ENCODE measurements at places on chromosomes 4 and X.

- H3K4me3 ChIP-seq: no peak overlapping the region
- H3K36me3 ChIP-seq: no peaks in the 10 kb centered on the region
- H3K27me3 ChIP-seq: no peaks in the 10 kb centered on the region
- no peak overlapping the region for H3K27ac ChIP-seq
Measured at GRCh38 chr4:125551967-125552366, 237.2 kb downstream of the FAT4 start.

DNA sequence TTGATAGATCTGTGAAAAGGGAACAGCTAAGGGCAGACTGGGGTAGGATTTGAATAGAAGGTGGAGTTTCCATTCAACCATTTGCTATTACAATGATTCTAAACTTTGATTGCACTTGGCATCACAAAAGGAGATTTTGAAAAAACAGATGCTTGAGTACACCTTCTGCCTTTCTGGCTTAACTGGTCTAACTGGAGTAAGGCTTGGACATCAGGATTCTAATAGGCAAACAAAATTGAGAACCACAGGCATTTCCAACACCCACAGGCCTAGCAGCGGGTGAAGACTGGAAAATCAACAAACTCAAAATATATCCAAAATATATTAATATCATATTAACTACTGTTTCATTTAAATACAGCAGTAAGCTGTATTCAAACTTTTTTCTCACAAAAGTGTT is 1.9 kb upstream of the VEGFC start:
- H3K27ac ChIP-seq: no peak overlapping the region
- H3K4me1 ChIP-seq: peaks cover 3% of the 10 kb centered on the region
- H3K27me3 ChIP-seq: peaks cover 42% of the 10 kb centered on the region
- H3K36me3 ChIP-seq: no peaks in the 10 kb centered on the region
- DNase-seq: no peak

- no peaks in the 10 kb centered on the region for H3K4me1 ChIP-seq
- H3K36me3 ChIP-seq: no peaks in the 10 kb centered on the region
- H3K27ac ChIP-seq: no peak overlapping the region
- no peak for DNase-seq
- H3K4me3 ChIP-seq: no peak overlapping the region
Measured at GRCh38 chrX:41472231-41472815, 25.2 kb downstream of the NYX start.

DNA sequence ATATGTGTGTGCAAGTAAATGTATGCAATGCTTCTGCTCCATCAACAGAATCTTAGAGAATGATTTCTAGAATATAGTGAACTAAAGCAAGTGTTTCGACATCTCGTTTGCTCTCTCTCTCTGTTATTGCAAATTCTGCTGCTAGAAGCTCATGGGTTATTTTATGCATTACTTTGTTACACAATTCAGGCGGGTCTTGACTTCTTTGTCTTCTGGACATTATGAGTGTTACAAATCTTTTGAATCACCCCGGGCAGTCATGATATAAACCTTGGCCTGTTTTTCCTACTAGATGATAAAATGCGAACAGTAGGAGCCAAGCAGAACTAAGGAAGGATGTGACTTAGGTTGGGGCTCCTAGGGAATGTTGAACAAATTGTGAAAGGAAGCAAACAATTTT is 166.4 kb upstream of the SFRP2 start:
- no peak for DNase-seq
- no peaks in the 10 kb centered on the region for H3K36me3 ChIP-seq
- H3K27me3 ChIP-seq: peaks cover 9% of the 10 kb centered on the region
- peaks cover 4% of the 10 kb centered on the region for H3K4me1 ChIP-seq
- H3K4me3 ChIP-seq: no peak overlapping the region
- no peak overlapping the region for H3K27ac ChIP-seq

DNA sequence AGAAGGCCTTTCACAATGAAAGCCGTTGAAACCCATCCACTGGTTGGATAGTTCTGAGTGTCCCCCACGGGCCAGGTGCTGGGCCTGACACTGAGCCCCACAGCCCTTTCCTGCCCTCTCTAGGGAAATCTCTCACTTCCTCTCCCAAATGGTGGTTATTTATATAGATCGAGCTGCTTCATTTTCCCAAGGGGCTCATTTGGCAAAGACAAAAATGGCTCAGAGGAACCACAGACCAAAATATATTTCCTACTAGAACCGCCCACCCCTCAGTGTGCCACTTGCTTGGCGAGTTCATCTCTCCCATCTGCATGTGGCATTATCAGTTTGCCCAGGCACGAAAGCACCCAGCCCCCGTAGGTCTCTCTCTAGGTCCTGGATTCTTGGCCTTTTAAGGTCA is 53.3 kb upstream of the STIM2 start:
- no peak overlapping the region for H3K27ac ChIP-seq
- H3K27me3 ChIP-seq: no peaks in the 10 kb centered on the region
- DNase-seq: no peak

- no peak for DNase-seq
- no peaks in the 10 kb centered on the region for H3K27me3 ChIP-seq
- H3K4me1 ChIP-seq: peaks cover 17% of the 10 kb centered on the region
- H3K27ac ChIP-seq: no peak overlapping the region
- no peak overlapping the region for H3K4me3 ChIP-seq
- H3K36me3 ChIP-seq: no peaks in the 10 kb centered on the region
Measured at GRCh38 chr4:184344899-184345572, 127.4 kb upstream of the ENPP6 start.

- H3K4me3 ChIP-seq: no peak overlapping the region
- no peaks in the 10 kb centered on the region for H3K36me3 ChIP-seq
- no peaks in the 10 kb centered on the region for H3K27me3 ChIP-seq
- DNase-seq: no peak
Measured at GRCh38 chr4:188429965-188430364, 290.7 kb downstream of the TRIML1 start.

- no peak overlapping the region for H3K4me3 ChIP-seq
- H3K4me1 ChIP-seq: no peaks in the 10 kb centered on the region
- no peaks in the 10 kb centered on the region for H3K27me3 ChIP-seq
- H3K36me3 ChIP-seq: no peaks in the 10 kb centered on the region
Measured at GRCh38 chr4:91427171-91427570, 876.6 kb upstream of the GRID2 start.

GRCh38 chr4:113659127-113659526 is 102.4 kb downstream of the CAMK2D start:
- no peaks in the 10 kb centered on the region for H3K27me3 ChIP-seq
- H3K4me3 ChIP-seq: no peak overlapping the region
- peaks cover 30% of the 10 kb centered on the region for H3K36me3 ChIP-seq
- peaks cover 7% of the 10 kb centered on the region for H3K4me1 ChIP-seq
- no peak for DNase-seq

DNA sequence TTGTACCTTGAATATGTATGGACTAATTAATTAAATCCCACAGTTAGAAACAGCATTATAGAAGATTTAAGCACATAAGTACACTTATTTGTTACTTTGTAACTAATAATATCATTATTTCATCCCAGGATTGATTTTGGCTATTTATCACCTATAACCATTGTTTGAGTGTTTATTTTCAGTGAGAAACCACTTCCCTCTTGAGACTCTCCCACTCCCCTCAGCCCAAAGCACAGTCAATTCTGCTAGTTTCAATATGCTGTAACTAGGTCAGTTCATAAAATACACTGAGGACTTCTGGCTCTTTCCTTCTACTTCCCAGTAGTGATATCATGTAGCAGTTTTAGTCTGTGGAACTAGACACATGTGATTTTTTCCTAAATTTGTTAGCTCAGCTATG is 16.3 kb downstream of the OFD1 start:
- DNase-seq: no peak
- peaks cover 39% of the 10 kb centered on the region for H3K4me1 ChIP-seq

- DNase-seq: no peak
- no peak overlapping the region for H3K4me3 ChIP-seq
- H3K4me1 ChIP-seq: no peaks in the 10 kb centered on the region
- no peak overlapping the region for H3K27ac ChIP-seq
- H3K36me3 ChIP-seq: no peaks in the 10 kb centered on the region
Measured at GRCh38 chr4:144580430-144580829, 65.5 kb upstream of the HHIP start.

DNA sequence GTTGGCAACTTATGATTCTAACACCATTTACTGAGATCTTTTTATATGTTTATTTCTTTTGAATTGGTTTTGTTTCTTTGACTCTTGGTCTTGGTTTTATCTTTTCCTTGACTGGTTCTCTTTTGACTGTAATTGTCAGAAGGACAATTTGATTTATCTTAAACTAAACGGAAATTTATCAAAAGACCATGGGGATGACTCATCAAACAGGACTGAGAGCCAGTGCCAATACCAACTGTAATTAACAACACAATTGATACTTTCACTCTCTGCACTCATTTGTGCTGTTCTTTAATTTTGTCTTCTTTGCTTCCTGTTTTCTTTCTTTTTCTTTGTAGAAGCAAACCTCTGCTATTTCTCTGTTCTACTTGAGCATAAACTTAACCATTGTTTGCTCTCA is 776.8 kb downstream of the CCSER1 start:
- no peaks in the 10 kb centered on the region for H3K36me3 ChIP-seq
- no peak overlapping the region for H3K27ac ChIP-seq
- DNase-seq: no peak
- H3K27me3 ChIP-seq: no peaks in the 10 kb centered on the region
- H3K4me1 ChIP-seq: no peaks in the 10 kb centered on the region

GRCh38 chr4:136823020-136823419 is 709.3 kb downstream of the PCDH18 start:
- no peaks in the 10 kb centered on the region for H3K36me3 ChIP-seq
- no peaks in the 10 kb centered on the region for H3K4me1 ChIP-seq
- no peak overlapping the region for H3K27ac ChIP-seq
- no peak overlapping the region for H3K4me3 ChIP-seq
- no peaks in the 10 kb centered on the region for H3K27me3 ChIP-seq
- no peak for DNase-seq

DNA sequence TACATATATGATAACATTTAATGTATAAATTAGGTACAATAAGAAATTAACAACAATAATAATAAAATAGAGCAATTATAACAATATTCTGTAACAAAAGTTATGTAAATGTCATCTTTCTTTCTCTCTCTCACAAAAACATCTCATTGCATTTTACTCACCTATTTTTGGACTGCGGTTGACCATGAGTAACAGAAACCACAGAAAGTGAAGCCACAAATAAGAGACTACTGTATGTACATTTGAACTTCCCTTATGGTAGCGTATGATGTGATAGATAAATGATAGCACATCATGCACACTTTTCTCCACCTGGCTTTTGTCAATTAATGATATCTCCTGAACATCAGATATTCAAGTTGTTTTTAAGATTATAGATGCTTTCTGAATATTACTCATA is 80.5 kb downstream of the HNRNPD start:
- peak; percentile 67 for DNase-seq
- H3K36me3 ChIP-seq: peaks cover 4% of the 10 kb centered on the region

DNA sequence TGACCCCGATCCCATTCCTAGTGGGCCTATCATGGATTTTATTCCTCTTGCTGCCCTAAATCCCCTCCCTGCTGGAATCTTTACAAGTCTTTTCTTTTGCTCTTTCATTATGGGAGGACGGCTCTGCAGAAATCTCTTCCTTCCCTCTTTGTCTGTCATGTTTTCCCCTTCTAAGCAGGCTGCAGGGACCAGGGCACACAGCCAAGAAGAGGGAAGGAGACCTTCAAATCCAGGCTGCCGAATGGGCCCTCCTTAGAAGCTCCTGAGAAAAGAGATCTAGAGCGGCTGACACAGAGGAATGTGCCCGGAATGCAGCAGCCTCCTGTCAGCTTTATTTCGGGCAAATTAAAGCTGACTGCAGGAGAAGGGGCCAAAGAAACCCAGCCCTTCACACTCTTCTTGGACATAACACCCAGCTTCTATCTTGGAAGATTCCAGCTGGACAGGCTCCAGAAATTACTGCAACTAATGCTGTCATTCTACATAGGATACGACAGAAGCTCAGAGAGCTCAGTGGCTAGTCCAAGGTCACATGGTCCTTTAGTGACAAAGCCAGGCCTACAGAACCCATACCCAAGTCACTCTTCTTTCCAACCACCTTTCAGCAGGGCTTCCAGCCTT is 187.8 kb upstream of the NHS start:
- H3K27ac ChIP-seq: no peak overlapping the region
- DNase-seq: no peak
- no peak overlapping the region for H3K4me3 ChIP-seq
- H3K4me1 ChIP-seq: no peaks in the 10 kb centered on the region
- H3K36me3 ChIP-seq: no peaks in the 10 kb centered on the region
- no peaks in the 10 kb centered on the region for H3K27me3 ChIP-seq

GRCh38 chr4:1971456-1972200 is 37.1 kb downstream of the NELFA start:
- no peak for DNase-seq
- H3K27ac ChIP-seq: no peak overlapping the region
- peaks cover 70% of the 10 kb centered on the region for H3K36me3 ChIP-seq
- H3K27me3 ChIP-seq: no peaks in the 10 kb centered on the region
- no peaks in the 10 kb centered on the region for H3K4me1 ChIP-seq
- no peak overlapping the region for H3K4me3 ChIP-seq

DNA sequence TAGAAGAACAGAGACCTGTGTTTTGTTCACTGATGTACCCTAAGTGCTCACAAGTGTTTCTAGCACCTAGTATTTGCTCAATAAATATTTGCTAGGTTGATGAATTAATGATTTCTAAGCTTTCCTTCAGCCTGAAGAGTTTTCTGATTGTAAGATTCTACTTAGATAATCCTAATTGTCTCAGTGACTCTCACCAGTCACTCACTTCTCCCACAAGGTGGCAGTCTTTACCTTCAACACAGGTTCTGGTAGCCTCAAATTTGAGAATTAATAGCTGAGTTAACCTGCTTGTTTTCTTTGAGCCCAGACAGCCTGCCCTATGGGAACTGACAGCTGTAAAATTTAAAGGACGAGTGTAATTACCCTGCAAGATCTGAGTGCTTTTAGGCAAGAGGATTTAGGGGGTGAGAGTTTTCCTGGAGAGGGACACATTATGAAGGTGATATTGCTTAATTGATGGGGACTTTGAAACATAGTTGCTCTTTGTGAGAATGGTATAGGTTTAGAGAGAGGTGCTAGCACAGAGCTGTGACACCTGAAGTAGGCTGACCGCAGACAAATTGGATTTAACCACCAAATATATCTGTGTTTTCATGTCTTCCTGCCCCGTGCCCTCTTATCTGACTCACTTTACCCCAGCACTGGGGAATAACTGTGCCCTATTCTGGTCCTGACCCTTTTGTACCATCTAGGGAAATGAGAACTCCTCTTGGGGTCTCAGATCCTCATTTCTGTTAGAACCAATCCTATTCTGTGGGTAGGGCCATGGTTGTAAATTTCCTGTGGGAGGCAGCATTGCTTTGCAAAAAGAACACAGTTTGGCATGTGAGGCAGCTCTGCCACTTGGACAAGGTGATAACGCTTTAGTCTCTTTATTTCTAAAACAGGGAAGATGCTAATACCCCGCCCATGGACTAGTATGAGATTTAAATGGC is 27.7 kb downstream of the CD38 start:
- DNase-seq: no peak
- H3K36me3 ChIP-seq: peaks cover 34% of the 10 kb centered on the region
- no peak overlapping the region for H3K27ac ChIP-seq
- H3K4me3 ChIP-seq: no peak overlapping the region
- H3K27me3 ChIP-seq: no peaks in the 10 kb centered on the region

DNA sequence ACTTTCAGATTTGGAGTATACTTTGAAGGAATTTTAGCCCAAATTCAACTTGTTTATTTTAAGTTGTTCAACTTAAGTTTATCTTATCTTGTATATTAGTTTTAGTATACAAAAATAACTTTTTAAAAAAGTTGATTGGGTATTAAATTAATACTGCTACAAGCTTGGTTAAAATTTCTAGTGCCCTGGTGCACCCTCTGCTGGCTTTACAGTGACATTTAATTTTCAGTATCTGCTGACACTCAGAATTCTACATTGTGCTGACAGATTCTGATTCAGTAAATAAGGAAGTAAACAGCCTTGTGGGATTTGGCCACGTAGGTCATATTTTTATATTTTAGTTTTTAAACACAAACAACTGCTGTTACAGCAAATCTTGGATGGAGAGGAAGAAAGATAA is 2.9 kb downstream of the EDA start:
- H3K4me1 ChIP-seq: peaks cover 3% of the 10 kb centered on the region
- H3K4me3 ChIP-seq: no peak overlapping the region
- no peak for DNase-seq
- no peaks in the 10 kb centered on the region for H3K36me3 ChIP-seq

All from activated CD8-positive, alpha-beta memory T cell treated with anti-CD3 and anti-CD28 coated beads, Interleukin-2, amount 10 ng/mL, durations not matched to agents 7 days and 5 days (primary cell).